HFF-Myc (cell line): ENCODE measurements at places on chromosomes 11 and 22.

DNA sequence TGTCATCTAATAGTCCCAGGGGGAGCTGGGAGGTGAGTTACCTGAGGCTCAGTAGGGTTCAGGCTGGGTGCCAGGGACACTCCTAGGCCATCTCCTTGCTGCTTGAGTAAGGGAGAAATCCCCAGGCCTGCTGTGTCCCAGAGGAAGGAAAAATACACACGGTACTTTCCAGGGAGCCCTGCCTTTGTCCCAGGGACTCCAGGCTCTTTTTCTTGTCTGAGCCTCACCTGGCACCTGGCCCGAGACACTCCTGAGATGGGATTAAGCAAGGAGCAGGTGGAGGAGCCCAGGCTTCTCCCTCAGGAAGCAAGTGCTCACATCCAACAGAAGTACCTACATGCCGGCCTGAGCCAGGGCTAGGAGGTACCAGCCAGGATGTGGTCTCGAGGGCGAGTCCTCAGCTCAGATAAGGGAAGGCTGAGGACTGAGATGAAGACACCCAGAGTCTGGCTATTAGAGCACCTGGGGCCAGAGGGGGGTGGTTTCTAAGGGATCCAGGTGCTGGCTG is 899 bp upstream of the KLHDC7B start:
- no peak for DNase-seq

GRCh38 chr11:60988658-60989057 is 17.2 kb downstream of the CD6 start:
- DNase-seq = no peak

DNA sequence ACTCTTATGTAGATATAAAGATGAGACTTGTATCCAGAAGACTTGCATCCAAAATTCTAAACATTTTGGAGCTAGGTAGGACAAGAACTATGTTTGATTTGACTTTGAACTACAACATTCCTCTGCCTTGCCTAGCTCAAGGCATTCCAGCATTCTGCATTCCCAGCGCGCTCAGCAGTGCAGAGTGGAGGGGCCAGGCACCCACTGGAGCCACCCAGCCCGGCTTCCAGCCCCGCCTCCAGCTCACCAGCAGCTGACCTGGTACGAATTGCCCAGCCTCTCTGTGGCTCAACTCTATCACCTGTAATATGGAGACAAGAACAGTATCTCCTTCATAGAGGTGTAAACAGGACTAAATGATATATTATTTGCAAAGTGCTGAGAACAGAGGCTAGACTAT is 28.8 kb downstream of the PRDM10 start:
- no peak for DNase-seq

- no peak for DNase-seq
These were observed 9.9 kb upstream of the PARVB start for GRCh38 chr22:44014241-44014640.

- no peak for DNase-seq
These were observed 74.4 kb downstream of the SLC36A4 start for GRCh38 chr11:93123351-93123898.

DNA sequence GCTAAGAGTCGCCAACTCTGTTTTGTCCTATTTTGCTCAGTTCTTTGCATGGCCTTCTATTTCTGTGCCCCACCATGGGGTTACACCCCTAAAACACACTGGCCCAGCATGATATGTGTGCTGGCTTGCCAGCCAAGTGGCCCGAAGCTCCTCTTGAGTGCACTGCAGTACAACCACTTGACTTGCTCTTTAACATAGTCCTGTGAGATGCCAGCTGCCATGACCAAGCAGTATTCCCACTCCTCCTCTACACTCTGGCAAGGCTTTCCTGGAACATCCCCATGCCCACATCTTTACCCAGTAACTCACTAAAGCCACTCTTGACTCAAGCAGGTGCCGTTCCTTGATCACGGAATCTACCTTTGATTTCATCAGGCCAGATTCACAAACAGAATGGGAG is 102.9 kb upstream of the GAL start:
- no peak for DNase-seq

GRCh38 chr11:40924915-40925314 is 534.5 kb downstream of the LRRC4C start:
- DNase-seq = no peak

DNA sequence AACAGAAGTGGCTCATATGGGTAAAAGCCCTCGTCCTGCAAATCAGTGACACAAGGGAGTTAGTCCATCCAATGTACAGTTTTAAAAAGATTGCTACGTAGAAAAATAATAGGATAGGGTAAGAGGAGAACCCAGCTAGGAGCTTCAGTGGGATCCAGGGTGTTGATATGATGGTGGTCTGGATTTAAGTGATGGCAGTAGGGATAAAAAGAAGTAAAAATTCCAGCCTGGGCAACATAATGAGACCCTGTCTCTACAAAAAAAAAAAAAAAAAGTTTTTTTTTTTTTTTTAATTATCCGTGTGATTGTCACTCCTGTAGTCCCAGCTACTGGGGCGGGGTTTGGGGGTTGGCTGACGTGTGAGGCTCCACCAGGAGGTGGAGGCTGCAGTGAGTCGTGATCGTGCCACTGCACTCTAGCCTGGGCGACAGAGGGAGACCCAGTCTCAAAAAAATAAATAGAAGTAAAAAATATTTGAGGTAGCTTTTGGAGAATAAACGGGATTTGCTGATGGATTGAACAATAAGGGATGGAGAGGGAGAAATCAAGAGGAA is 7.0 kb upstream of the L3MBTL2 start:
- DNase-seq = no peak

GRCh38 chr11:134519788-134520187 is 107.7 kb upstream of the B3GAT1 start:
- DNase-seq = no peak

GRCh38 chr11:690738-691633 is 4.0 kb downstream of the DEAF1 start:
- no peak for DNase-seq

GRCh38 chr11:63907808-63908530 is 9.0 kb downstream of the RCOR2 start:
- DNase-seq = no peak

- DNase-seq = no peak
These were observed 109.7 kb upstream of the GALNT18 start for GRCh38 chr11:11731311-11732083.
